SW480 (cell line): ENCODE measurements at places on chromosomes 5 and 9.

- DNase-seq, result peak; percentile 27
Measured at GRCh38 chr5:54309276-54309675, 1.1 kb downstream of the ARL15 start.

DNA sequence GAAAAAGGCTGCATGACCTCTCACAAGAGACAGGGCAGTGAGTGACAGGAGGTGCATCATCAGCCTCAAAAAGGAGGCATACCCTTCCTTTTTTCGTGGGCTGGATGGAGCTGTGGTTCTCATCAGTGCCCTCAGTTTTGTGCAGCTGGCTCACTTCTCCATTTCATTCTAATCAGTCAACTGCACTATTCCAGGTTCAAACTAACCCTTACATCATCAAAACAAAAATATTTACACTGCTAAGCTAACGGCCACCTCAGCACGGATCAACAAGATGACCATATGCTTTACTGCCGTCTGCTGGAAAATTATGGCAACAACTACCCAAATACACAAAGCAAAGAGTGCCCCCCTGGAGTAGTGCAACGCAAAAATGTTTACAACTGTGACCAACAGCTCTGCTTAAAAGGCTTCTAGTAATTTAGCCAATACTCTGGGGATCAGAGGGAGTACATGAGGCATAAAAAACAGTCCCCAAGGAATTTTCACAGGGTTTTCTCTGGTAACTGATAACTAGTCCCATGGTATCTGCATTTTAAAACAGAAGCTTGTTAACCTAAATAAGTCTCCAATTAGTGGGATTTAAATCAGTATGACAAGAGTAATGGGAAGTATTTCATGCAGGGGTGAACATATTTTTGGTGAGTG lies 10.8 kb downstream of the KCNV2 start:
- peak; percentile 41 for DNase-seq

DNA sequence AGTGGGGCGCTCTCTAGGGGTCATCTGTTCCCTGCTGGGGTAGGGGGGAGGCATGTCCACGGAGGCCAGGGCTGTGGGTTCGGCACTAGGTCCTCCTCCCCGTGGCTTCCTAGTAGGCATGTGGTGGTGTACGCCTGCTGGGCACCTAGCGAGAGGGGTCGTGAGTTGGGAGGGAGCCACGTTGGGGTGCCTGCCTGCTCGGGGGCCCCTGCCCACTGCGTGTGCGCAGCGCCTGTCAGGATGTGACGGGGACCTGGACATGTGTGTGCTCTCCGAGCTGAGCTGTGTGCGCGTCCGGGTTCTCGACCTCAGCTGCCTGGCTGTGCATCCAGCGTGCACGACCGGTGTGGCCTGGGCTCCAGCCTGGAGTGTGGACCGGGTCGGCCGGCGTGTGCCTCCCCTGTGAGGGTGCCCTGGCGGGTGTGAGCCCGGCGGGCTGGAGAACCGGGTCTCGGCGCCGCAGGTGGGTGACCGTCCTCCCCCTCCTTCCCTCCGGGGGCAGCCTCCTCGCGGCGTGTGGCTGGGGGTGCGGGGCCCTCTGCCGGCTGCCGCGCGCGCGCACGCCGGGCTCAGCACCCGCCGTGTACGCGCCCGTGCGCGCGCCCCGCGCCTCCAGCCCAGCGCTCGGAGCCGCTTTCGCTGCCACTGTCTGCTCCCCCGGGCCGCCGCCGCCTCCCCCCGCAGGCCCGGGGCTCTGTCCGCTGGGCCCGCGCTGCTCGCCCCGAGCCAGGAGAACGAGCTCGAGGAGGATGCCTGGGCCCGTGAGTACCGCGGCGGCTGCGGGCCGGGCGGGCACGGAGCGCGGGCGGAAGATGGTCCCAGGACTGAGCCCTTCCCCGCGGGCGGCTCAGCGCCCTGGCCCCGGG lies at the start of gene PRR7:
Gene PRR7, plus strand, starts transcription at position 615 of the 866 bp plus-strand sequence. CDS start 8,254 bp downstream, outside the sequence.
- peak; percentile 76 for DNase-seq

- DNase-seq, result no peak
Measured at GRCh38 chr9:10562581-10563343, 50.0 kb downstream of the PTPRD start.

GRCh38 chr9:16524078-16524477 lies 346.4 kb downstream of the BNC2 start:
- no peak for DNase-seq

DNA sequence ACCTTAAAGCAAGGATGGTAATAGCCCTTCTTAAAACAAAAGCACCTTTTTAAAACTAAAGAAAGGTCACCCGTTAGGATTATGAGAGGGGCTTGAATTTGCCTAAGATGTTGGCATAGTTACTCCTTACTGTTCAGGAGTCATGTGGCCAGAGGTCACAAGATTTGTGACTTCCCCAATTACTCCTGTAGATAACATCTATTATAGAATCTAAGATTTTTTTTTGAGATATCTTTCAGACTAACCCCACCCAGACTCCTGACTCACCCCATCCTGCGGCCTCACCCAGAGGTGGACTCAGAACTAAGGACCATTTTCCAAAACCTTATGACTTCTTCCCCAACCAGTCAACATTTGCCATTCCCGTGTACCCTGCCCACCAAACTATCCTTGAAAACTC lies 2.4 kb downstream of the CD180 start:
- no peak for DNase-seq

- no peak for DNase-seq
Measured at GRCh38 chr5:52708463-52708862, 79.3 kb upstream of the ITGA1 start.

GRCh38 chr5:105146867-105147266 lies 1584.3 kb upstream of the NUDT12 start:
- DNase-seq, result no peak

DNA sequence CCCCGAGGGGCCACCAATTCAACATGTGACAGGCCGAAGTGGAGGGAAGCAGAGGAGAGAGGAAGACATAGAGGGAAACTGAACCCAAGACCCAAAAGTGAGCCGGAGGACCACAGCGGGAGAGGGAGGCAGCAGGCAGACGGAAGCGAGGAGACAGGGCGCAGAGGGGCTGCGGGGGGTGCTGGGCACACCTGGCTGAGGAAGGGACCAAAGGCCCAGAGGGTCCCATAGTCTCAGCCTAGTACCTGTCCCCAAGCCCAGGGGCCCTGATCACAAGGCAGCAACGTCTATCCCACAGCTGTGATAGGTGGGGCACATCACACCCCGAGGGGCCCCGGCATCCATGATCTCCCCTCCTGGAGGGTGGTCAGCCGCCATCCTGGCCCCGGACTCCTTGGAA lies 7.1 kb upstream of the RALGDS start:
- no peak for DNase-seq

DNA sequence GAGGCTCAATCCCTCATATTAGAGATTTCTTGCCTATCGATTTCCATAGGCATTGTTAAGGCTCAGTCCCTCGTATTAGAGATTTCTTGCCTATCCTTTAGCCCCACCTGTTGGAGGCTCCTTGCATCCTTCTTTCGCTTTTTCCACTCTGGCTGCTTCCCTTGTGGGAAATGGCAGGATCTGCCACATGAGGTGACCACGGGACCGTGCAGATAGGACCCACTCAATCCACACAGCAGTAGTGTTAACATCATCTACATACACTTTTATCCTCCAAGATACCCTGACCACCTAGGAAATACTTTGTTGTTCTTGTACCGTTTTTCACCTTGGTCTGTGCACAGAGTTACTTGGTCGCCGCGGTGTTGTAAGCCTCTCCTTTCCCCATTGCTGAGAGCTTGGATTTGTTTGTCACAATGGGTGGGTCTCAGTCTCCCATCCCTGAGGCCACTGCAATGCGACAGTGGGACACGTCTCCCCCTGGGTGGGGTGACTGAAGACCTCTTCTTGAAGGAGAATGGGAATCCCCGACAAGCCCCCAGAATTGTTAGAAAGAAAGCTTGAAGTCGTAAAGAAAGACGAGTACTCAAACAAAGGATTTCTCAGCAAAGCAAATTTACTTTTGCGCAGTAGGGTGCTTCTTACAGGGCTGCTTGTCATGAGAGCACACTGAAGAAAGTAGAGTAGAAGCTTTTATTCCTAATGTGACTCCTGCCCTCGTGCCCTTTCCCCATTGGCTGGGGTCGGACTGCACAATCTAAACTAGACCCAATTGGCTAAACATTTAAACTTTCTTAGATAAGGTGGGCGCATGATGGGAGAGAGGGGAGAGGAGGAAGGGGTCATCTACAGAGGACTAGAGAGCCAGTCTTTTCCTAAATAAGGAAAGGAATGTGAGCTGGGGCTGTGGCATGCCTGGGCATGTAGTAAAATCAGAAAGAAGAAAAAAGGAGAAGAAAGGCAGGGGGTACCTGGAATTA lies 19.8 kb downstream of the IFT74 start:
- peak; percentile 20 for DNase-seq

- no peak for DNase-seq
Measured at GRCh38 chr9:132647806-132648205, 22.0 kb downstream of the DDX31 start.

- peak; percentile 12 for DNase-seq
Measured at GRCh38 chr9:127336506-127337352, 60.2 kb upstream of the SLC2A8 start.

DNA sequence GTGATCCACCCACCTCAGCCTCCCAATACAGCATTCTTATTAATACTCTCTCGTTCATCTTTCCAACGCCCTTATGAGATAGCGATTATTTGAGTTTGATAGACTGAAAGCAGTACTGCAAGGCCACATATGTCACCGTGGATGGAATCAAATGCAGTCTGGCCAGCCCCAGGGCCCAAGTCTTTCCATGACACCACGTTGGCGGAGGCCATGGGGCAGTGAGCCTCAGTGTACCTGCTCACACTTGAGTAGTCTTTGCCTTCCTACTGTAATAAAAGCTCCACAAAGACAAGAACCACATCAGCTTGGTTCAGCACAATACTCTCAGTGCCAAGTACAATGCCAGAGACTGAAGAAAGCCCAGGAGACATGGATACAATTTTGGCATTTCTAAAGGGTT lies 88.5 kb downstream of the TTLL11 start:
- no peak for DNase-seq

GRCh38 chr9:1200847-1201251 lies 150.7 kb downstream of the DMRT2 start:
- DNase-seq, result no peak

DNA sequence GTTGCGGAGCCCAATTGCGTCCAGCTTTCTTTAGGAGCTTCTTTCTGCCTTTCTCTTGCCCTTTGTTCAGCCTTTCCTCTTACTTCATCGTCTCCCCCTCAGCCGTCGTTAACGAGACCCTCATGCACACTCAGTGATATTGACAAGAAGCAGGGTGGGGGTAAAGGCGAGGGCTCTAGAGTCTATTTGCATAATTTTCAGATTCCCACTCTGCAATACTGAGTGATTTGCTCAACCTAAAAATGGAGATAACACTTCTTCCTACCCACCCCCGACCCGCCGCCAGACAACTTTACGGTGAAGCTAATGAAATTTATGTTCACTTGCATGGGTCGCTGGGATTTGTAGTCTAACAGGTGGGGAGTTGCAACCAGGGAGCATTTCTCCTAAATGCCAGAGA lies 1.3 kb upstream of the TBC1D2 start:
- peak; percentile 39 for DNase-seq

DNA sequence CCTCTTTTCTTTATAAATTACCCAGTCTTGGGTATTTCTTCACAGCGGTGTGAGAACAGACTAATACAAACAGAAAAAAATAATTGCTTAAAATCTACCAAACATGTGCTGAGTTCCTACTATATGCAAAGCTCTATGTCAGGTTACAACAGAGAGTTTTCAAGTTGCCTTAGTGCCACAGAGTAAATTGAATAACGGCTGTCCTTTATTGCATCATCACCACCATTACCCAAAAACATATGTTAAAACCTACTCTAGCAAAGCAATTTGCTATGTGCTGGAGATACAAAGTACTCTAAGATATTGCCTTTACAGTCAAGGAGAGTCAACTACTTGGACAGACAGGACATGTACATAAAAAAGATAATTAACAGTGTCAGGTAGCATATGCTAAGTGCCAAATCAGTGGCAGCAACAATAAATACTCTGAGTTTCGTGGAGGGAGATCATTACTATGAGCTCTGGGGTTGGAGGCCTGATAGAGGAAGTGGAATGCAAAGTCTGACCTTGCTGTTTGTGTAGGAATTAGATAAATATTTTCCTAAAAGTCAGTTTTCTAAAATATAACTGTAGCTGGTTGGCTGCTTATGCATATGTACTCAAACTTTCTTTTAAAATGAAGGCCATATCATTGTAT lies 1058.7 kb upstream of the WWC1 start:
- no peak for DNase-seq

DNA sequence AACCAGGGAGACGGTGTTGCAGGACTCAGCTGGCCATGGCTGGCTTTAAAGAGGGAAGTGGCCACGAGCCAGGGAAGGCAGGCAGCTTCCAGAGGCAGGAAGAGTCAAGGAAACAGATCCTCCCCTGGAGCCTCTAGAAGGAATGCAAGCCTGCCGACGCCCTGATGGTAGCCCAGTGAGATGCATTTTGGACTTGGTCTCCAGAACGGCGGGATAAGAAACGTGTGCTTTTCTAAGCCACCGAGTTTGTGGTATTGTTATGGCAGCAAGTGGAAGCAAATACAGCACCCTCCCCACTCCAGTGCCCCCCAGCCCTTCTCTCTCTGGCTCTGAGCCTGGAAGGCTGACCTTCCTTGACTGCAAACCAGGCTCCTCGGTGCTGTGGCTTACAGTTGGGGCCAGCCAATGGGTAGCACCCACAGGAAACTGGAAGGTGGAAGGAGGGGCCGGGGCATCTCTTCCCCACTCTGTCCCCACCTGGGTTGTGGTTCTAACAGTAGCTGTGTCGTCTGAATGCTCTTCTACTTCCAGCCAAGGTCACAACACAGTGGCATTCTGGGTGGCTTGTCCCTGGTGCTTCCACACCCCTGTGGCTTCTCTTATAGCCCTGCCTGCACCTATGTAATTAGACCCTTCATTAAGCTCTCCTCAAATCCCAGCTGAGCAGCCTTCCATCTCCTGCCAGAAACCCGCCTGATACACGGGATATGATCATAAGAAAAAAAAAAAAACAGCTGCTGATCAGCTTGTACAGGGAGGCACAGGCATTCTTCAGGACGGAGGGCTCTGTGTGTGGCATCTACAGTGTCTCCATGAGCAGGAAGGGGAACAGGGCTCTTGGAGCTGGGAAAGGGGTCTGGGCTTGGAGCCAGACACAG lies 29.9 kb upstream of the UNC5A start:
- no peak for DNase-seq

- DNase-seq, result peak; percentile 48
Measured at GRCh38 chr5:87400305-87400899, 12.3 kb downstream of the CCNH start.

GRCh38 chr5:109689740-109690241 lies at the start of gene MAN2A1:
Gene MAN2A1 (plus strand): TSS chr5:109689927. CDS start chr5:109690418, 491 bp downstream.
- DNase-seq, result peak; percentile 82

- no peak for DNase-seq
Measured at GRCh38 chr5:147446523-147446922, 63.3 kb downstream of the DPYSL3 start.
